ENCODE measurements at places on chromosomes 2 and 18.
A peak's percentile ranks its signal among the peaks of the same experiment; 100 is the strongest.

DNA sequence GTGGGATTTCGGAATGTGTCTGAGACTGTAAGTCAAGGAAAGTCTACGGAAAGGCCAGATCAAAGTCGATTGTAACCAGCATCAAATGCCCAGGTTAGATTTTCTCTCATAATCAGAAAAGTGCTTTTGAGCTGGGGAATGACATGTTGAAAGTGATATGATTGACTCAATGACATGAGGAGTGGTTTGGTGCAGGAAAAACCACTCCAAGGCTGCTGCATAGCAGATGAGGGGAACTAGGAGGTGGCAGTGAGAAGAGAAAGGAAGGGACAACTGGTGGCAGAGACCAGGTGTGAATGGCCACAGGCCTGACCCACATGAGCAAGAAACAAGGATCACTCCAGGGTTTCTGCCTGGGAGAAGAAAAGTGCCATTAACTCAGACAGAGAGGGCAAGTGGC, 822 bp downstream of the SLC35F6 start:
- no peak for DNase-seq

DNA sequence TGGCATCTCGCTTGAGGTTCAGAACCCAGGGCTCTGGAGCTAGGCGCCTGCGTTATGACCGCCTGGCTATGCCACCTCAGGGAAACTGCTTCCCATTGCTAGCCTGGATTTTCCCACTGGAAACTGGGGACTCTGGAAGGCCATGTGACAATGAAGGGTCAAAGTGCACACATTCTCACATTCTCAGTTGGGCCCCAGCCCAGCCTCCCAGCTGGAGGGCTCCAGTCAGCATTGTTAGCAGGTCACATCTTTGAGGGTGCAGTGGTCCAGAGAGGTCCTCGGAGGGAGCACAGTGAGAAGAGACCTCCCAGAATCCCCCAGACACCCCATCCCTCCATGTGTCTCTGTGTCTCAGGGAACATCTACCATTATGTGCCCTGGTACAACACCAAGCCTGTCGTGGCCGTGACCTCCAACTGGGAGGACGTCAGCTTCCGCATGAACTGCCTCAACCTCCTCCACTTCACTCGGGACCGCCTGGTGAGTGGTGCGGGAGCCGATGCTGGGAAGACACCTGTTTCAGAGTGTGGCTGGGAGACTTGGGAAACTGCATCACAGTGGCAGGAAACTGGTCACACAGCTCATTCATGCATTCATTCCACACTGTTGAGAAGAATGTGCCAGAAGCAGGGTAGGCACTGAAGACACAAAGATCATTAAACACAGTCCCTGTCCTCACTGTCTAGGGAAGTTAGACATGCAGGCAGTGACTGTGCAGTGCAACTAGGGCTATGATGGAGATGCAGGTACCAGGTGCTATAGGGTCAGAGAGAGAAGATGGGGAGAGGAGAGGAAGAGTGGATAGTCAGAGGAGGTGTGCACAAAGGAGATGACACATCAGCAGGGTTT, 41.6 kb downstream of the FER1L5 start:
- no peak for DNase-seq

- no peak for DNase-seq
Measured at GRCh38 chr2:129726216-129726615, 253.2 kb upstream of the RAB6C start.

- no peak for DNase-seq
Measured at GRCh38 chr2:109423556-109424359, 190.0 kb downstream of the SEPTIN10 start.

DNA sequence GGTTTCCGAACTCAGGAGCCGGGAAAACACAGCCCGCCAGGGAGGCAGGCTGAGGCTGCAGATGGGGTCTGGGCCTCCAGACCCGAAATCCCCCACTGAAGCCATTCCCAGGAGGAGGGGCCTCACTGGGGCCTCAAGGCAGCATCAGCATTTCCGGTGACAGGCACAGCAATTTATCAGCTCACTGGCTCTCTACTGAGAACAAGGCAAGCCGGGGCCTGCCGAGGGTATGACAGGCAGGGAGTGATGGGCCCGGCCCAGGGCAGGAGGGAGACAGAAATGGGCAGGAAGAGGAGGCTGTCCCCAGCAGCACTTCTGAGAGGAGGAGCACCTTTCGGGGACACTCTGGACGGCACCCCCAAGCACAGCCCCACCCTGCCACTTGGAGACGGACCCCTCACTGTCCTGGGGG, 12.5 kb downstream of the SDC1 start:
- DNase-seq: no peak

DNA sequence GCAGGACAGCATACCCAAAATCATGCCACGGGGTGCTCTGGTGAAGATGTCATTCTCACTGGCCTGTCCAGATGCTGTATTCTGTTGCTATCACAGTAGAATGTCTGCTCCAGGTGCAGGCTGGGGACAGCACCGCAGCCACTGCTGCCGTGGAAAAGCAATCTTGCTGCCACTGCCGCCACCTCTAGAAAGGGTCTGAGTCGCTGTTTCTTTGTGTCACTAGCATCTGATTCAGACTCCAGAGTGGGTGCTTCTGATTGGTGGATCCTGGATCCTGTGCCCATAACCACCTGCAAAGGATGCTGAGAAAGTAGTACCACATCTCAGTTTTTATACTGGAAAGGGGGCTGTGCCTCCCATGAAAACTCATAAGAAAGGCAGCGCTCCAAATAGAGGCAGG, 45.3 kb upstream of the CTLA4 start:
- DNase-seq: no peak

- no peak for DNase-seq
Measured at GRCh38 chr2:152396051-152396511, 61.1 kb downstream of the FMNL2 start.

- DNase-seq: no peak
Measured at GRCh38 chr2:9205963-9206948, at the start of gene ASAP2. Gene ASAP2, plus strand, starts transcription at chr2:9206812. Its CDS starts 293 bp downstream, at chr2:9207105.

GRCh38 chr2:178309541-178309940, 115.2 kb downstream of the OSBPL6 start:
- DNase-seq: no peak

DNA sequence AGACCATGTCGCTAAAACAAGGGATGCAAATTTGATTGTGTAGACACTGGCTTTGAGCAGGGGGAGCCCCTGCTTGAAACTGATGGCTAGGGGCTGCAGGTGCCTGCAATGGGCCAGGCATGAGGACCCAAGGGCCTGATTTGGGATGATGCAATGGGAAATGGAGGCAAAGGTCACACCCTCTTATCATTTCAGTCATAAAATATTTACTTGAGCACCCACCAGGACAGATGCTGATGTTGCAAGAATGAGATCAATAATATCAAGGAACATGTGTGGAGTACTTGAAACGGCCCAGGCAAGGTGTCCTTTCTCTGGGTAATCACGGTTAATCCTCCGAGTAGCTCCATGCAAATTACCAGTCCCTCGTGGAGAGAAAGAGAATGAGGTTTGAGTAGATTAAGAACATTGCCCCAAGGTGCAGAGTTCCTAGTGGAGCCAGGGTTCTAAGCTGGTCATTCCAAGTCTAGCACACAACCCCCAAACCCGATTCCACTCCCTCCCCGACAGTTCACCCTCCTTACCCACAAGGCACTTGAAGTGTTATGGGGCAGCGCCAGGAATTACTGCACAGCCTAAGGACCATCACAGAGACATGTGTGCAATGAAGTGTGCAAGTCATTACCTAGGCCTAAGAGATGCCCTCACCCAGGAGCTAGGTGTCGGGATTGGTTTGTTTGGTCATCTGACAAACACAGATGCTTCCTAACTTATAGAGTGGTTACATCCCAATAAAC, 14.0 kb upstream of the TMBIM1 start:
- DNase-seq: no peak

GRCh38 chr2:109472331-109472959, 141.3 kb downstream of the SEPTIN10 start:
- no peak for DNase-seq

GRCh38 chr2:68784915-68785314, 50.3 kb downstream of the ARHGAP25 start:
- no peak for DNase-seq

DNA sequence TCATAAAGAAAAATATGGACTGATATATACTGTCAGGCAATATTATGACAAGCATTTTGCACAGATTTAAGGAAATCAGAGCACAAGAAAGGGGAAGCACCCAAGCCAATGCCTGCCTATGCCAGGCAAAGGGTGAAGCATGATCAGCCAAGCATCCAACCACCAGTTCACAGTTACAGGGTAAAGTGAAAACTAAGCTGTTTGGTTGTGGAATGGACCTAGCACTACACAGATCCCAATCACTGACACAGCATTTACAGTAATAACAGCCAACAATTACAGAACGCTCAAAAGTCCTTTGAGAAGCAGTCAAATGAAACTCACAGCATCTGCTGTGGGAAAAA, 90.3 kb downstream of the SP3 start:
- no peak for DNase-seq

DNA sequence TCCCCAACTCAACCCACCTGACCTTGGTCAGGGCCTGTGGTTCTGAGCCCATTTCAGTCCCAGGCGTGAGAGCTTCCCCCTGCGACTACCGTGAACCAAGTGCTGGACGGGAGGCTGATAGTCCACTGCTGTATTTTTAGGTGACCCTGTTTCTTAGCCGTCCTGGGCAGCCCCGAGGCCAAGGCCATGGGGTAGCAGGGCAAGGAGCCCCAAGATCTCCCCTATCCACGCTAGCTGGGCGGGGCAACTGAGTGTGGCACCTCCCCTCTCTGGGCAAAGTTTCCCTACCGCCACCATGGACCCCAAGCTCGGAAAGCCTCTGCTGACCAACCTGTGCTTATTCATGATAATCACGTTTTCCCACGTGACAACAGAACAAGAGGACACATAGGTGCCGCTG, 583 bp upstream of the KLHL30 start:
- DNase-seq: no peak

GRCh38 chr2:65081232-65081685, 25.0 kb downstream of the CEP68 start:
- no peak for DNase-seq

GRCh38 chr18:6729247-6730091, at the start of gene ARHGAP28:
Gene ARHGAP28, plus strand, starts transcription at chr18:6729716. Its CDS starts 106 bp downstream, at chr18:6729822.
- DNase-seq: peak; percentile 83

DNA sequence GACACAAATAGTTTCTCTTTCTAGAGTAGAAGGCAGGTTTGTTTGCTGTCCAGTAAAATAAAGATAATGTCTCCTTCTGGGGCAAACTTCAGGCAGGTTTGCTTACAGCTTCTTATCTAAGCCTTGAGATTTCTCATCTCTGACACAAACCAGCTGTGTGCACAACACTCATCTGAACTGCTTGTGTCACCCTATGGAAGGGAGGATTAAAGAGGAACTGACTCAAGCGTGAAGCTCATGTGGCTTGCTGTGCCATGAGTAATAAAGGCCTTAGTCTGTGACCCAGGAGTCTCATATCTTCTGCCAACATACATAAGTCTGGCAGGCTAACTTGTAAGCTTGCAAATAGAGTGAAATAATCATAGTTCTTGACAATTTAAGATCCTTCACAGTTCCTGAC, 24.2 kb upstream of the CPO start:
- no peak for DNase-seq

GRCh38 chr2:216307496-216307895, 64.8 kb downstream of the MARCHF4 start:
- DNase-seq: no peak

- no peak for DNase-seq
Measured at GRCh38 chr2:240259201-240259923, 118.9 kb upstream of the OTOS start.

DNA sequence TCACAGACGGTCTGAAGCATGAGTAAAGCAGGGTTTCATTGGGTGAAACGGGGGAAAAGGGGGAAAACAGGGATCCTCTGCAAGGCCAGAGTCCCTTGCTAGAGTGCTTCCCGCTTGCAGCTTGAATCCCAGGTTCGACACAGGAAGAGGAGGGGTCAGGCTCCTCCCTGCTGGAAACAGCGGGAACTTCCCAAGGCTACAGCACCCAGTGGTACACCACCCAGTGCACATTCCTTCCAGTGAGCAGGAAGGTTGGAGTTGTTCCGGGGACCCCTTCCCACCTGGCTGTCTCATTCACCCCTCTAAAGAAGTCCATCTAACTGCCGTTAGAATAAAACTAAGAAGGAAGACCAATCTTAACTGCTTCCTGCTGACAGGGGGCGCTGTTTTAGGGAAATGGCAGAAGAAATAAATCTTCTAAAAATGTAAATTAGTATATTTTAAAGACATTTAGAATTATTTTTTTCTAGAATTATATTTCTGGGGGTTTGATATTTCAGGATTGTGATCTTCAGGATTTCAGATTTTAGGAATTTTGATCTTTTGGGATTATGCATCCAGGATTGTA, 230.9 kb downstream of the RBM43 start:
- DNase-seq: no peak

GRCh38 chr2:64463781-64464180, 9.8 kb downstream of the LGALSL start:
- no peak for DNase-seq

GRCh38 chr18:25019931-25020330, 332.0 kb downstream of the ZNF521 start:
- no peak for DNase-seq

- DNase-seq: no peak
Measured at GRCh38 chr18:48279312-48279711, 129.9 kb downstream of the ZBTB7C start.

GRCh38 chr2:240983996-240984498, 14.4 kb upstream of the SNED1 start:
- DNase-seq: no peak

DNA sequence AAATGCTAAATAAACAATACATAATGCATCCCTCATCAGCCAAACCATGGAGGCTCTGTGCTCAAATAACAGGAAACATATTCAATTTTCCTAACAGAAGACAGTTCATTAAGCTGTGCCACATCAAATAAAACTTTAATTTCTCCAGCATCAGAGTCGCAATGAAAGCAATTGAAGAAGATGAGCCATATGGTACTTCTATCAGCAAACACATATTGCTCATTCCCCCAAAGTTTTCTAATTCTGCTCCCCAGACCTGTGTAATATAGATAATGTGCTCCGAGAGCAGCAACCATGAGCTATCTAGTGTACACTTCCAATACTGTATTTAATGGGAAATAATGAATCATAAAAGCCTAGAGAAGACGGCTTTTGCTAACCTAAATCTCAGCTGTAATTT, 263.2 kb downstream of the MEIS1 start:
- DNase-seq: no peak

DNA sequence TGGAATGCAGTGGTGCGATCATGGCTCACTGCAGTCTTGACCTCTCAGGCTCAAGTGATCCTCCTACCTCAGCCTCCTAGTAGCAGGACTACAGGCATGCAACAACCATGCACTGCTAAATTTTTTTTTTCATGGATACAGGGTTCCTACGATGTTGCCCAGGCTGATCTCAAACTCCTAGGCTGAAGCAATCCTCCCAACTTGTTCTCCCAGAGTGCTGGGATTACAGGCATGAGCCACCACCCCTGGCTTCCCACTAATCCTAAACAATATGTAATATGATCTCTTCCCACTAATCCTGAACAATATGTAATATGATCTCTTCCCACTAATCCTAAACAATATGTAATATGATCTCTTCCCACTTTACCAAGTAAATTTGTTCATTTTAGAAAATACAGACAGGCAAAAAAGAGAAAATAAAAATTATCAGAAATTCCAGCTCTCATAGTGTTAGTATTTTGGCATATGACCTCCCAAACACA, 33.7 kb upstream of the C18orf32 start:
- no peak for DNase-seq
